ENCODE measurements at places on chromosomes 3 and 15.

DNA sequence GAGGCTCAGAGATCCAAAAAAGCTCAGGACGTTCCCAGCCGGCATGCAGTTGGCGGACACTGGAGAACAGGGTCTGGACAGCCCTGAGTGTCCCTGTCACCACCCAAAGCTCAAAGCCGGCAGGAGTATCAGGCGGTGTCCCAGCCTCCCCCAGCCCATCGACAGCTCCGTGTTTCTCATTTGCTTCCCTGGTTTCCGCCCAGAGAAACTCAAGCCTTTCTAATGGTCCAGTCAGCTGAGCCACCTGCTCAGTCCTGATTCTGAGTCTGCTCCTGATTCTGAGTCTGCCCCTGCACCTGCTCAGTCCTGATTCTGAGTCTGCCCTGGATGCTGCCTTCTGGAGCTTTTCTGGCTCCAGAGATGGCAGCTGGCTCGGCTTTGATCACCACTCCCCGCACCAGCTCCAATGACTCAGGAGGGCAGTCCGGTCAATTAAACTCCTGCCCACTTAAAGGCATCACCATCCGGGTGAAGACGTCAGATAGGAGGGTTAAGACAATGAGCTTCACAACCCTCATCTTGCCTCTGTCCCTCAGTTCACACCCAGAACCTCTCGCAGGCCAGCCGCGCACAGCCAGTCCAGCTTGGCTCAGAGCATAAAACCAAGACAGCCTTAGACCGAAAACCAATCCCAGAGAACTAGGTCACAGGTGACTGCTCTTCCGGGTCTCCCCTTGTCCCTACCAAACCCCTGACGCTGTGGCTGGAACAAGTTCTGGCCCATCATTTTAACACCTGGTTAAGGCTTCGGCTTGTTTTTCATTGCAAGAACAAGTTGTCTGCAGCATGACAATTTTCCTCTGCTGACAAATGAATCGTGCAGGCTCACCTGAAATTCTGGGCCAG, 6.8 kb downstream of the PCSK6 start:
- no peak for DNase-seq

GRCh38 chr3:125280668-125281361, 68.3 kb upstream of the SLC12A8 start:
- DNase-seq, result no peak

GRCh38 chr3:194450341-194450740, 36.5 kb downstream of the ATP13A3 start:
- no peak for DNase-seq

GRCh38 chr3:14946236-14946635, 1.1 kb upstream of the NR2C2 start:
- no peak for DNase-seq

- no peak for DNase-seq
These were observed 15.1 kb downstream of the CXCR6 start for GRCh38 chr3:45958321-45958791.

- no peak for DNase-seq
These were observed 213.2 kb upstream of the NR2F2 start for GRCh38 chr15:96117270-96117669.

All from activated naive CD4-positive, alpha-beta T cell treated with anti-CD3 and anti-CD28 coated beads, Interleukin-2, amount 50 U/mL, for 16 hours (primary cell).